ENCODE measurements at places on chromosomes 4 and X.

DNA sequence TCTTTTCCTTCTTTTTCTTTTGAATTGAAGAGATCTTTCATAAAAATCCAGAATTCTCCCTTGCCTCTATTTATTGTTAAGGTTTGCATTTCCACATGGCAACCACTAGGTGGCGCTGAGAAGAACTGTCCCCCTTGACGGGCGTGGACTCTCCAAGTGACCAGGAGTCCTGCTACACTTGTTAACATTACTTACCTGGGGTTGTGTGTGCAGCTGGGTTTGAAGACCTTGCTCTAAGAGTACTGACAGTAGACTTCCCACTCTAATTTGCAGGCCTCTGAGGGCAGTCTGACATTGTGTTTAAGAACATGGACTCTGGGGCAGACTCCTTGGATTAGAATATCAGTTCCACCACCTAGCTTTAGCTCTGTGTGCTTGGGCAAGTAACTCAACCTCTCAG, 52.8 kb downstream of the GPRIN3 start:
- peak; percentile 40 for DNase-seq

DNA sequence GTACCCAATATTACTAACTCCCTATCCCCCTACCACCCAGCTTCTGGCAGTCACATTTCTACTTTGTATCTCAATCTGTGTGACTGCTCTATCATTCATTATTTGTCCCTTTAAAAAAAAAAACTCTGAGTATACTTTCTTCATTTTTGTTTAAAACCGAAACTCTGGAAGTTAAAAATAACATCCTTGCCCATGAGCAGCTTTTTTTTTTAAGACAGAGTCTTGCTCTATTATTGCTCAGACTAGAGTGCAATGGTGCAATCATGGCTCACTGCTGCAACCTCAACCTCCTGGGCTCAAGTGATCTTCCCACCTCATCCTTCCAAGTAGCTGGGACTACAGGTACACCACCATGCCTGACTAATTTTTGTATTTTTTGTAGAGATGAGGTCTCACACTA, 15.8 kb downstream of the UBE2K start:
- DNase-seq = peak; percentile 81

DNA sequence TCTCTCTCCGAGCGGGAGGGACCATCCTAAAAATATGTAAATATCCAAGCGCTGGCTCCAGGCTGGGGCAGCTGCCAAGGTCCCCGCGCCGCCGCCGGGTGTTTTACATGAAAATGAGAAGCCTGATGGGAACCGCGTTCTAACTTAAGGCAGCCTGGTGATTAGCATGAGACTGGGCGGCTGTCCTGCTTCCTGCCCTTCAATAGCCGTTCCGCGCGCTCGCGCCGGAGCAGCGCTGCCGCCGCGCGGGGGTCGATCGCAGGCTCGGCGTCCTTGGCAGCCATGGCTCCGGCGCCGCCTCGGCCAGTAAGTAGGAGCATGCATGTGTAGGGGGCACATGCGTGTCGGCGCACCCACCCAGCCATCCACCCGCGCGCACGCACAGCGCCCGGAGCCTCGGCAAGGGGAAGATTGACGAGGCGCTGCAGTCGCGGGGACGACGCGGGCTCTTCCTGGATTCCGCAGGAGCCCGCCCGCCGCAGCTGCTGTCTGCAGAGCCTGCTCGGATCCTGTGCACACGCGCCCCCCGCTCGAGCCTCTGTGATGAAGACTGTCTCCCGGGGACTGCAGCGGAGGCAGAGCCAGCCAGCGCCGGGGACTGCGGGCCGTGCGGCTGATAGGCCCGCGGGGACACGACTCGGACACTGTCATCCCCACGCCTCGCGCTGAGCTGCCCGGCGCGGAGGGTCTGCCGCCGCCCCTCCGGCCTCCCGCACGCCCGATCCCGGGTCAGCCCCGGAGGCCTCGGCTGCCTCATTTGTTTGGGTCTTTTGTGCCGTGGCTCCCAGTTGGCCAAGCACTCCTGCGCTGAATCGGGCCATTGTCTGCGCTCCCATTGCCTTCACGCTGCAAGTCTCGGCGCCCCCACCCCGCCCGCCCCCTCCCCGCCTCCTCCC, 734 bp downstream of the STOX2 start:
- DNase-seq = peak; percentile 40

- DNase-seq = no peak
Observed at GRCh38 chr4:184329659-184330400, 112.2 kb upstream of the ENPP6 start.

DNA sequence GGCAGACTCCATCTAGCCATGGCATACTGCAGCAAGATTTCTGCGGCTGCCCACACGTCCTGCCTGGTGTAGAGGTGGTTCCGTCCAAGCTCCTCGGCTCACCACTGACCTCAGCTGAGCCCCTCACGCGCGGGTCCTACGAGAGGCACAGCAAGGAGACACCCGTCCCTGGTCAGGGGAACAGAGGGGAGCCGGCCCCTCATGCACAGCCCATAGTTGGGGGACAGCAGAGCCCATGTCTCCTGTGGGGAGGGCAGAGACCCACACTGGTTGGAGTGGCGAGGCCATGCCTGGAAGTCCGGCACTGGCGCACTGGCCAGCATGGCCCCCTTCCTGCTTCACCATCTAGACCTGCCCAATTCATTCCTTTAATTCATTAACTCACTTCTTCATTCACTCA, 80.8 kb downstream of the HTRA3 start:
- no peak for DNase-seq

GRCh38 chr4:158789853-158790252, 21.0 kb downstream of the FNIP2 start:
- DNase-seq = no peak

GRCh38 chr4:54784161-54784671, 126.5 kb downstream of the KIT start:
- peak; percentile 85 for DNase-seq

DNA sequence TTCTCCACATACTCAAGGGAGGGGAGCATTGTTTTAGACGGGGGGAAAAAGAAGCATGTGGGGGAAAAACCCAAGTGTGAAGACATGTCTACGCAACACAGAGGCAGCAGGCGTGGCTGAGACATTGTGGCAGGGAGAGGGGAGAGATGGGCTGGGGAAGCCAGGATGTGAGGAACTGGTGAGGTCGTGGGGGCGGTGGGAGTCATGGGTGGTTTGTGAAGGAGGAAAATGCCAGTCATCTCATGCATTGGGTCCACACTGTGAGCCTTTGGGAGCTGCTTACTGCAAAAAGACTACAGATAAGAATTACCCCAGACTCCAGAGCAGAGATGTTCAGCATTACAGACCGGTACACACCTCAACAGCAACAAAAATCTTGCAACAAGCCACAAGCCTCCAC, 2.1 kb downstream of the JAKMIP1 start:
- DNase-seq = no peak

DNA sequence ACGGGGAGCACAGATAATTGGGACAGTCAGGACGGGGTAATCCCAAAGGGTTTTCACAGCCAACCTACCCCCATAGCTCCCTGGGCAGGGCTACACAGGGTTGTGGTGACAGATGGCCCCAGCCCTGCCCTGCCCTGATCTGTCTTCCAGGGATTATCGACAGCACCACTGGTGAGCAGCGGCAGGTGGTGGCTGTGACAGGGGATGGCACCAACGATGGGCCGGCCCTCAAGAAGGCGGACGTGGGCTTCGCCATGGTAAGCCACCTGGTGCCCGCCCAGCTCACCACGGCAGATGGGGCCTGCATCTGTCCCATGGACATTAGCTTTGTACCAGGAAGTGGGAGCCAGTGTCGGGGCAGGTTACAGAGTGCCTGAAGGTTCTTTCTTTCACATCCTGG, 39.3 kb downstream of the ATP2B3 start:
- no peak for DNase-seq

- DNase-seq = peak; percentile 61
Observed at GRCh38 chr4:141789716-141790115, 153.3 kb downstream of the IL15 start.

- DNase-seq = peak; percentile 44
Observed at GRCh38 chr4:96652158-96652557, 812.3 kb downstream of the PDHA2 start.

DNA sequence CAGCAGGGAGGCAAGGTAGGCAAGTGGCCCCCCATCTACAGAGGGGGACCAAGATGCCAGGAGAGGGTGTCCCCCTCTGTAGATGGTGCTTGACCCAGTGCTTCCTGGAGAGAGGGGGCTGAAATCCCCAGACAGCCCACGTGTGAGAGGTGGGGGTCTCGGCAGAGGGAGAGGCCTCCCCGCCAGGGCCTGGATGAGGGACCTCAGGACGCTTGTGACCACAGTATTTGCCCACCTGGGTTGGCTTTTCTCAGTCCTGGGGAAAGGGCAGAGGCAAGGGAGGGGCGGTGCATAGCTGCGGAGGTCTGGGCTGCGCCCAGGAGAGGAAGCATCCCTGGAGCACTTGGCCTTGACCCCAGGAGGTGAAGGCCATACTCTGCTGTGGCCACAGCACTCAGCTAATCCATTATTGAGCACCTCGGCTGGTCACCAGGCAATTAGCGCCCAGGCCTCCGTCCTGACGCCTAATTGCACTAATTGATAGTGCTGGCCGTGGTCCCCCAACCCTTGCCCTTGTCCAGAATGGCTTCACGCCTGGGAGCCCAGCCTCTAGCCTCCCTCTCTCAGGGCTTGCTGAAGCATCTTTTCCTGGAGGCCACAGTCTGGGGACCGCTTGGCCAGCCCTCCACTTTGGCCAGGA, 30.7 kb downstream of the HMX1 start:
- no peak for DNase-seq

DNA sequence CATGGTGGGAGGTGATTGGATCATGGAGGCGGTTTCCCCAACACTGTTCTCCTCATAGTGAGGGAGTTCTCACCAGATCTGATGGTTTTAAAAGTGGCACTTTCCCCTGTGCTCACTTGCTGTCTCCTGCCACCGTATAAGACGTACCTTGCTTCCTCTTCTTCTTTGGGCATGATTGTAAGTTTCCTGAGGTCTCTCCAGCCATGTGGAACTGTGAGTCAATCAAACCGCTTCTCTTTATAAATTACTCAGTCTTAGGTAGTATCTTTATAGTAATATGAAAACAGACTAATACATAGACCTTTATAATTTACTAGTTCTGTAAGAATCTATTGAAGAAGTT, 82.5 kb upstream of the PITX2 start:
- DNase-seq = no peak

- peak; percentile 56 for DNase-seq
Observed at GRCh38 chrX:12949205-12949926, 25.5 kb upstream of the TMSB4X start.

GRCh38 chr4:90545380-90545779, 418.2 kb downstream of the CCSER1 start:
- DNase-seq = no peak

DNA sequence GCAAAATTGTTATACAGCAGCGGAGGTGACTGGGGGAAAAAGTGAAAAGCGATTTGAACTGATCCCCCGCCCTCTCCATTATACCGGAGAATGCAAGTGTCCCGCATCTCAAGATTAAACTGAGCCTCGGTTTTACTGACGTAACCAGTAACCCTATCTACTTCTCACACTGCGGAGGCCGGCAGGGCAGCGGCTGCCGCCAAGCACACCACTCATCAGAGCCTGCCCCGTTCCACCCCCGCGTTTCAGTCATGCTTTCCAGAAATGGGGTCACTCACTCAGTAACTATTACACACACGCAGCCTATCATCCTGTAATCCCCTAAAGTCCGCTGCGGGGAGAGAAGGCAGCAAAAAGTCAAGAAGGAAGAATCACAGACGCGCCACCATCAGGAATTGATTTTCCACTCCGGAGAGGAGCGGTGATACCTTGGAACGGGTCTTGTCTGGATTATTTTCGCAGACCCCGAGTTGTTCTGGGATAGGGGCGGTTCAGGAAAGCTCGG, 1.4 kb downstream of the RPS6KA3 start:
- peak; percentile 80 for DNase-seq

GRCh38 chr4:153346563-153346962, 2.1 kb downstream of the MND1 start:
- DNase-seq = peak; percentile 9

- DNase-seq = no peak
Observed at GRCh38 chr4:138192113-138192512, 50.0 kb downstream of the SLC7A11 start.

DNA sequence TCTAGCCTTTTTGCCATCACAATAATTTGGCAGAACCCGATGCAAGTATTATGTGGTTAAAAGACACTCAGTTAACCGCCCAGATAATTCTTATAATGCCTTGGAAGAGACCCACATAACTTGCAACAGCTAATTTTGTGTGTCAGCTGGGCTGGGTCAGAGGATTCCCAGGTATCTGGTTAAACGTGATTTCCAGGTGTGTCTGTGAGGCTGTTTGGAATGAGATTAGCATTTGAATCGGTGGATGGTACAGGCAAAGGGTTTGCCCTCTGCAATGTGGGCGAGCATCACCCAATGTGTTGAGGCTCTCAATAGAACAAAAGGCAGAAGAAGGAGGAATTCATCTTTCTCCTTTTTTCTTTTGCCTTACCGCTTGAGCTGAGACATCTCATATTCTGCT, 314.2 kb upstream of the PUDP start:
- DNase-seq = no peak

- DNase-seq = no peak
Observed at GRCh38 chr4:89069481-89069880, 12.5 kb upstream of the FAM13A start.

DNA sequence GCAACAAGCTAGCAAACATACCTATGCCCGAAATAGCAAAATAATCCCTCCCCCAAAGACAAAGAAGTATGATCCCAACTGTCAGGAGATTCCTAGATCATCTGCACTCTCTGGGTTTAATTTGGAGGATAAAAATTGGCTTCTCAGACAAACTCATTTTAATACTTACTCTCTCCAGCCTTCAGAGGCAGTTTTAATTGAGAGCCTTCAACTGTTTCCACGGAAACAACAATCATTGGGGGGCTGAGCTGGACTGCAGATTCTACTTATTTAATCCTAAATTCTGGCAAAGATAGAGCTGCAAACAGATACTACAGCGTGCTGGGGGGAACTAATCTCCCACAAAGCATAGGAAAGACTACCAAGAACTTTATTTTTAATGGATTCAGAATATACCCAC, 168.2 kb downstream of the TSPAN5 start:
- no peak for DNase-seq

- DNase-seq = no peak
Observed at GRCh38 chr4:2586502-2586901, 50.1 kb downstream of the FAM193A start.

DNA sequence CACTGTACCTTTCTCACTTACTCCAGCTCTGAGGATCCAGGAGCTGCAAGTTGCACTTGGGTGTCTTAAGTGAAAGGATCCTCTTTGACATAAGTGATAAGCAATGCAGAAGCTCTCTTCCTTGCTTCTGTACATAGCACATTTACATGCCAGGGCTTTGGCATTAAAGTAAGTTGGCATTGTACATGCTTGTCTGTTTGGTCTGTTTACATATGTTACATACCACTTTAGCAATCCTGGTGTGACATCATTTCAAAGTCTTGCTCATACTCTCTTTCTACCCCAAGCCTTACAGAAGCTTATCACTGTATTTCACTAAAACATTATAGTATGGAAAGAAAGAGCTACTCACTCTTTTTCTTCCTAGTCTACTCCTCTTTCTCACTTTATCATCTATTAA, 2548.3 kb downstream of the ARAP2 start:
- peak; percentile 42 for DNase-seq
